ENCODE measurements at places on chromosomes 3 and 15.

- DNase-seq, result no peak
Observed at GRCh38 chr3:98027085-98027446, 8.0 kb downstream of the GABRR3 start.

- DNase-seq, result no peak
Observed at GRCh38 chr3:184524981-184525336, 36.6 kb upstream of the EPHB3 start.

DNA sequence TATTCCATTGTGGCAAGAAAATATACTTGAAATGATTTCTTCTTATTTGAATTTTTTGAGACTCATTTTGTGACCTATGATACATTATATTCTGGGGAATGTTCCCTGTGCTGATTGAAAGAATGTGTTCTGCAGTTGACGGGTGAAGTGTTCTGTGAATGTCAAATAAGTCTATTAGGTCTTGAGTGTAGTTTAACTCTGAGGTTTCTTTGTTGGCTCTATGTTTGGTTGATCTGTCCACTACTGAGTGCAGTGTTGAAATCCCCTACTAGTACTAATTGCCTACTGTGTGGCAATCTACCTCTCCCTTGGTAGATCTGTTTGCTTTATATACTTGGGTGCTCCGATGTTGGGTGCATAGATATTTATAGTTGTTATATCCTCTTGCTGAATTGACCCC is 46.3 kb upstream of the VEPH1 start:
- no peak for DNase-seq

GRCh38 chr3:182906036-182906435 is 74.3 kb downstream of the DCUN1D1 start:
- DNase-seq, result no peak

DNA sequence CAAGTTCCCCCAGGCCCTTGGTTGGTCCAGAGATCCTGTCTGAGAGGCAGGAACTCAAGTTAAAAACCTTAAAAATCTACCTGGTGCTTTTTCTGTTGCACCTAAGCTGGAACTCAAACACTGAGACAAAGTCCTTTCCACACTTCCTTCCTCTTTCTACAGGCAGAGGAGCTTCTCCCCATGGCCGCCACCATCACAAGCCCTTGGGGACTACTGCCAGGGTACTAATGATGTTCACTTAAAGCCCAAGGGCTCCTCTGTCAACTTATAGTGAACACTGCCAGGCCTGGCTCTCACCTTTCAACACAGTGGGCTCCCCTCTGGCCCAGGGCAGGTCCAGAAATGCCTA is 26.0 kb downstream of the TM4SF18 start:
- DNase-seq, result no peak

DNA sequence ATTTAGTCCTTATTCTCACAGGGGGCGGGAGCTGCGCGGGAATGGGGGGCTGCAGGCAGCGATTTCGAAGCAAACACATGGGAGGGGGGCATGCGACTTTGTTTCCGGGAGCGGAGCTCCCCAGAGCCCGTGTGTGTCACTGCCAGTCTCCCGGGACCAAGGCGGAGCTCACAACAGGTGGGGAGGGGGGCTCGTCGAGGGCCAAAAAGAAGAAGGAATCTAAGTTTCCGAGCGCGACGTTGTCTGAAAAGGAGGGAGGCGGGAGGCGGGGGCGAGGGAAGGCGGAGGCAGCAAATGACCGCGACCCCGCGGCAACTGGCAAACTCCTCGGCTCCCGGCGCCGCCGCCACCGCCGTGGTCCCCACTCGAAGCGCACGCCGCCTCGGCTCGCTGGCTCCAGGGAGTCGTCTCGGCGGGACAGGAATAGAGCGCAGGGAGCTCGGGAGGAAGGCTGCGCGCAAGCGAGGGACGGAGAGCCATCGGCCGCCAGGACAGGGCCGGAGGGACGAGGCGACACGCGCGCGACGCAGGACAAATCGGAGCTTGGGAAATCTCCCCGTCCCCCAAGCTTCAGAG is 1.4 kb downstream of the FOXP1 start:
- DNase-seq, result peak; percentile 9

GRCh38 chr3:156303001-156303707 is 182.8 kb downstream of the KCNAB1 start:
- no peak for DNase-seq

DNA sequence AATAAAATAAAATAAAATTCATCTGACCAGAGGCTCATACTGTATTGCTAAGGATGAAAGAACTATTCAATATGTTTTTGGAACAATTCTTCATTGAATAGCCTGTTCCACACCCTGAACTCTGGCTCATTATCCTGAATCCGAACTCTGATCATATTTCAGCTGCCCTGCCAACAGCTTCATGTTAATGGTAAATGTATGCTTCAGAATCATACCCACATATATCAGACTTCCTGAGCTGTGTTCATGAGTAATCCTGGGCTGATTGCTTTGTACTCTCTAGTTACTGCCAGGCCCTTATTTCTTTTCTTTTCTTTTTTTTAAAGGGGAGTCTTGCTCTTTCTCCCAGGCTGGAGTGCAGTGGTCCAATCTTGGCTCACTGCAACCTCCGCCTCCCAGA is 11.8 kb downstream of the INO80 start:
- DNase-seq, result no peak

- no peak for DNase-seq
Observed at GRCh38 chr3:172516318-172517214, 6.7 kb downstream of the TNFSF10 start.

DNA sequence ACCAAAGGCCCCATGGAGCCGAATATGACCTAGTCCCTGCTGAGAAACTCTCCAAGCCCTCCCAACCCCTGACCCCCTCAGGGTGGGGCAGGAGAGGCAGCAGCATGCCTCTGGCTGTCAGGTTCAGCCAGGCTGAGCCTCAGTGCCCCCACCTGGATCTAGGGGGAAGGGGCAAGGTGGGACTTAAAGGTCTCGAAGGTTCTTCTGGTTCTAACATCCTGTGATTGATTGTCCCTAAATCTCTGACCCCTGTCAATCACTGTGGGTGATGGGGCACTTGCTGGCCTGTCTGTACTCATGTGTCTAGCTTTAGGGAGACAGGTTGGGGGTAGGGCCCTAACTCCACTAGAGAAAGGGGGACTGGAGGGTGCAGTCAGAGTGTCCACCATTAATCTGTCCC is 13.8 kb downstream of the NBEAL2 start:
- no peak for DNase-seq

DNA sequence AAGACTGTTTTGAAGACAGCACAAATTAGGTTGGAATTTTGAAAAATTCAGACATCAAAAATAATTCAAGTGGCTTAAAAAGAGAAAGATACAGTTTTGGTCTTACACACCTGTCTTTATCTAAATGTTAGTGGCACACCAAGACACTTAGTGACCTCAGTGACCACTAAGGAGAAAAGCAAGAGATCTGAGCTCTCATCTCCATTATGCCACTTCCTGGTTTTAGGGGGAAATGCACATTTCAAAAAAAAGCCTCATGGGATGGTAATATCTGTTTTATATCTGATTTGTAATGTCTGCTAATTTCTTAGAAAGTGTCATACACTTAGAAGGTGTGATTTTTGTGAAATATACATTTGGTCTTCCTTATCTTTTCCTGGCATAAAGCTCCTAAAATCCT is 16.4 kb downstream of the IL12A start:
- no peak for DNase-seq

GRCh38 chr3:65729555-65729954 is 309.2 kb downstream of the MAGI1 start:
- no peak for DNase-seq

GRCh38 chr3:150319900-150320299 is 88.2 kb upstream of the TSC22D2 start:
- DNase-seq, result no peak
